ENCODE measurements at places on chromosomes 5 and 9. TPM values are rescaled to one million over a fixed set of nuclear protein-coding genes. Genes with fewer than 3 reads are reported as not detected.

- no peak for DNase-seq
These were observed 17.1 kb downstream of the RGS3 start for GRCh38 chr9:113480612-113481011.

- DNase-seq = no peak
These were observed 12.8 kb downstream of the CCNI2 start for GRCh38 chr5:132760049-132760420.

Gene NEUROG1
- total RNA-seq = not detected

Gene AHRR
- 7.4 TPM for total RNA-seq

Gene PCDHB7
- total RNA-seq = 2.4 TPM

Measured in ureter (tissue), 1 donor.